Muscle of leg (tissue), 16 donors: ENCODE measurements at places on chromosomes 3 and 15. TPM values are rescaled to one million over a fixed set of nuclear protein-coding genes. Genes with fewer than 3 reads are reported as not detected.
A peak's percentile ranks its signal among the peaks of the same experiment; 100 is the strongest.

TM4SF18 gene
- 15.6 TPM for total RNA-seq

TOP2B gene
- total RNA-seq = 115 TPM

PRICKLE2 gene
- 14.6 TPM for total RNA-seq

STRA6 gene
- 0.40 TPM for total RNA-seq

- H3K27me3 ChIP-seq = no peaks in the 10 kb centered on the region
- H3K36me3 ChIP-seq = no peaks in the 10 kb centered on the region
- H3K4me1 ChIP-seq = no peaks in the 10 kb centered on the region
- H3K4me3 ChIP-seq = no peak overlapping the region
Measured at GRCh38 chr3:43539321-43539720, 82.5 kb downstream of the ANO10 start.

GRCh38 chr15:33119273-33119672 lies 75.2 kb downstream of the FMN1 start:
- peaks cover 4% of the 10 kb centered on the region for H3K4me1 ChIP-seq
- H3K27me3 ChIP-seq = no peaks in the 10 kb centered on the region
- DNase-seq = no peak
- no peaks in the 10 kb centered on the region for H3K36me3 ChIP-seq
- no peak overlapping the region for H3K27ac ChIP-seq

- H3K27me3 ChIP-seq = peaks cover 3% of the 10 kb centered on the region
- peaks cover 4% of the 10 kb centered on the region for H3K4me1 ChIP-seq
- no peak for DNase-seq
- H3K27ac ChIP-seq = no peak overlapping the region
- H3K4me3 ChIP-seq = no peak overlapping the region
- H3K36me3 ChIP-seq = no peaks in the 10 kb centered on the region
Measured at GRCh38 chr15:93180128-93180527, 91.1 kb upstream of the RGMA start.

DNA sequence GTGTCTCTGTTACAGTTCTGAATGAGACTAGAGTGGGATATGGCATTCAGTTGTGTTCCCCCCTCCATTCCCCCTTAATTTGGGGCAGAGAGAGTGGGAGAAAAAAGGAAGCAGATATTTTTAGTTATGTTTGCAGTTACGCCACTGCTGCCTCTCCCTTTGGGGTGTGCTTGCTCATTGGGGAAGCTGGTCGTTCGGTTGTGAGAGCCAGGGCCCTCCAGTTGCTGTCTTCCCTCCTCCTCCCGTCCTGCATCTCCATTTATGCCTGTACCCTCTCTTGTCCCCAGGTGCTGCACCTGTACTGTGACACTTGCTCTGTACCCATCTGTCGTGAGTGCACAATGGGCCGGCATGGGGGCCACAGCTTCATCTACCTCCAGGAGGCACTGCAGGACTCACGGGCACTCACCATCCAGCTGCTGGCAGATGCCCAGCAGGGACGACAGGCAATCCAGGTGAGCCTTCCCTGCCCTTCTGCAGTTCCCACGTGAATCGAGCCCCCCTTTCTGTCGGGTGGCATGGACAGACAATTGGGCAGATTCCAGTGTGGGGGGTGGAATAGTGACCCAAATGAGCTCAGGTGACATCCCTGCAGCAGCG lies 55.8 kb downstream of the TRIM71 start:
- H3K27me3 ChIP-seq = no peaks in the 10 kb centered on the region
- H3K4me3 ChIP-seq = no peak overlapping the region
- H3K4me1 ChIP-seq = no peaks in the 10 kb centered on the region
- H3K36me3 ChIP-seq = no peaks in the 10 kb centered on the region
- DNase-seq = no peak

- H3K27me3 ChIP-seq = no peaks in the 10 kb centered on the region
- no peak overlapping the region for H3K4me3 ChIP-seq
- no peak for DNase-seq
- H3K4me1 ChIP-seq = peaks cover 17% of the 10 kb centered on the region
- no peaks in the 10 kb centered on the region for H3K36me3 ChIP-seq
Measured at GRCh38 chr3:64867224-64867623, 179.4 kb upstream of the ADAMTS9 start.

GRCh38 chr15:95684693-95685115 lies 645.8 kb upstream of the NR2F2 start:
- H3K27ac ChIP-seq = no peak overlapping the region
- H3K36me3 ChIP-seq = no peaks in the 10 kb centered on the region
- DNase-seq = no peak
- no peak overlapping the region for H3K4me3 ChIP-seq

- H3K27ac ChIP-seq = peak overlapping the region; percentile 92
- peaks cover 60% of the 10 kb centered on the region for H3K4me1 ChIP-seq
- no peaks in the 10 kb centered on the region for H3K27me3 ChIP-seq
- peak overlapping the region; percentile 46 for H3K4me3 ChIP-seq
Measured at GRCh38 chr3:39189959-39190269, 2.5 kb downstream of the XIRP1 start.

GRCh38 chr3:45664578-45664977 lies 24.6 kb upstream of the SACM1L start:
- peak overlapping the region; percentile 44 for H3K27ac ChIP-seq
- peaks cover 38% of the 10 kb centered on the region for H3K4me1 ChIP-seq
- no peak overlapping the region for H3K4me3 ChIP-seq
- no peak for DNase-seq
- H3K27me3 ChIP-seq = no peaks in the 10 kb centered on the region

DNA sequence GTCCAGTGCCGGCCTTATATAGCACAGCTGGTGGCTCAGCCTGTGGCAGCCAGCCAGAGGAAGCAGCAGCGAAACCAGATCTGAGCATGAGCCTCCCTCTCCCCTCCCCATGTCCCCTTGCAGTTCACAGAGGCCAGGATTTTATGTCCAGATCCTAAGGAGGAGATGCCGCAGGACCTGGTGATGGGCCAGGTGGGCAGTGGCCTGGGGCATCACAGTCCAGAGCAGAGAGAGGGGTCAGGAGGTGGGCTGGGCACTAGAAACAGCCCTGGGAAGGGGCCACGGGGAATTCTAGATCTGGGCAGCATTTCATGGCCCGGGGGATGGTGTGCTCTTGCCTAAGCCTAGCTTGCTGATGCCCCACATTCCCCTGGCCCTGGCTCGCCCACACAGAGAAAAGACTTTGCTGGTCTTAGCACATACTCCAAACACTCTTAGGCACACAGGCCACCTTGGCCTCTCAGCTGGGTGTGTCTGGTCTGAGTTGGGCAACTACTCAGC lies 259 bp upstream of the CILP start:
- peak overlapping the region; percentile 65 for H3K27ac ChIP-seq
- no peaks in the 10 kb centered on the region for H3K36me3 ChIP-seq
- H3K4me3 ChIP-seq = no peak overlapping the region

DNA sequence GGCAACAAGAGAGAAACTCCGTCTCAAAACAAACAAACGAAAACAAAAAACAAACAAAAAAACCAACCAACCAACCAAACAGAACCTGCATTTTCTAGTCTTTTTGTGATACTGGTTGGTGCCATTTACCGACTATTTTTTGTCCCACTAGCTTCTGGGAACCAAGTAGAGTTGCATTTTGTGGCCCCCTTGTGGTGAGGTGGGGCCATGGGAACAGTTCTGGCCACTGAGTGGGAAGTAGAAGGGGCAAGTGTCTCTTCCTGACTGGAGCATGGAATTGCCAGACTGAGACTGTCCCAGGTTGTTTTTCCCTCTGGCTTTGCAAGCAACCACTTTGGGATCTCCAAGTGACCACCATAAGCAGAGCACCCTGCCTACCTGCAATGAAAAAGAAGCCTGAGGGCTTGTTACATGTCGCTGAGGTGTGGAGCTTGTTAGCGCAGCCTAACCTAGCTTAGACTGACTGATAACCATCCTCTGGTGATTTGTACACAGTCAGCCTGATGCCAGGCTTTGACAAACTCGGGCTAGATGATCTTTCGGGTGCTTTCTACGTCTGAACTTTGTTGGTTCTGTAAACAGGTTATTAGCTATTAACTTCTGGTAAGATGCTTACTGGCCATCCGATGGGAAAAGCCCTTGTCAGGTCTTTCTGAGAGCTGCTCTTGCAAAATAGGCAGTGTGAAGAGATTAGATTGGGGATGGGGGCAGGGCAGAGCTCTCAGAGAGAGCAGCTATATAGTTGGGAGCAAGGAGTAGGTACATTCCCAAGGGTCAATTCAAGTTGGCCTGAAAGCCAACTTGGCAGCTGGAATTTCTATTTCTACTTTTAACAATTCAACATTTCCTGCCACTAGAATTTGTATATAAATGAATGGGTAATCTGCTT lies 172.2 kb downstream of the SSR3 start:
- no peak overlapping the region for H3K4me3 ChIP-seq
- peak overlapping the region; percentile 29 for H3K27ac ChIP-seq
- no peak for DNase-seq
- H3K36me3 ChIP-seq = no peaks in the 10 kb centered on the region
- peaks cover 4% of the 10 kb centered on the region for H3K4me1 ChIP-seq

DNA sequence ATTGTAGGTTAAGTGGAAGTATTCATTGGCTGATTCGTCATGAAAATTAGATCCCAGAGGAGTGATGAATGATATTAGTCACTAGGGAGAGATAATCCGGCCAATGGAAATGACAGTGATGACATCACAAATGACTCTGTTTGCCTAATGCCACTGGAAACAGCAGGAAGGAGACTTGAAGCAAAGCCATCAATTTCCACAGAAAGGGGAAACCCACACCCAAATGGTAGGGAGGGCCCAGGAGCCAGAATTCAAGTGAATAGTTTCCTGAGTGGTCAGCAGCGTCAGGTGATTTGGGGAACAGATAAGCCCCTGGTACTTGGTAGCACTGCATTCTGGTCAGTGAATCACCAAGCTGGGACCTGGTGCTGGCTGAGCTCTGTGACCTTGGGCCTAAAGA lies 3.3 kb upstream of the ADAMTS9 start:
- H3K4me3 ChIP-seq = no peak overlapping the region
- H3K27me3 ChIP-seq = no peaks in the 10 kb centered on the region
- peaks cover 8% of the 10 kb centered on the region for H3K4me1 ChIP-seq
- no peak overlapping the region for H3K27ac ChIP-seq
- DNase-seq = no peak
- peaks cover 3% of the 10 kb centered on the region for H3K36me3 ChIP-seq

DNA sequence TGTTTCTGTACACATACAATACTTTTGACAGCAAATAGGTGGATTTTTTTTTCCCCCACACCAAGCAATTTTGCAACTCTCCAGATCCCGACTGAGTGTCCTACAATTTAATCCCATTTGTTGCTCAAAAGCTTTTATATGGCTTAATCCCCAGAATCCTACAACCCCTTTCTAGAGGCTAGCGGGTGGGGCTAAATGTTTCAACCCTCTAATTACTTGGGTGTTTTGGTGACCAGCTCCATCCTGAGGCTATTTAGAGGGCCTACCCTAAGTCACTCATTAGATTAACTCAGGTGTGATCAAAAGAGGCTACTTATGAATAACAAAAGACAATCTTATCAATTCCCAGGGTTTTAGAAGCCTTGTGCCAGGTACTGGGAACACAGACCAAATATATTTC lies 21.0 kb upstream of the FBXL2 start:
- no peak overlapping the region for H3K4me3 ChIP-seq
- H3K27ac ChIP-seq = no peak overlapping the region
- no peak for DNase-seq

- no peaks in the 10 kb centered on the region for H3K36me3 ChIP-seq
- no peak overlapping the region for H3K4me3 ChIP-seq
- no peak overlapping the region for H3K27ac ChIP-seq
- no peak for DNase-seq
Measured at GRCh38 chr15:83570756-83571155, 83.2 kb upstream of the ADAMTSL3 start.

GRCh38 chr3:10912786-10913185 lies 79.8 kb upstream of the SLC6A1 start:
- no peaks in the 10 kb centered on the region for H3K4me1 ChIP-seq
- no peak for DNase-seq
- H3K4me3 ChIP-seq = no peak overlapping the region
- H3K27me3 ChIP-seq = peaks cover 13% of the 10 kb centered on the region

- no peak overlapping the region for H3K4me3 ChIP-seq
- no peak overlapping the region for H3K27ac ChIP-seq
Measured at GRCh38 chr3:104596551-104596950, 770.2 kb upstream of the ALCAM start.

GRCh38 chr3:76646921-76647562 lies 392.9 kb upstream of the ROBO2 start:
- no peaks in the 10 kb centered on the region for H3K27me3 ChIP-seq
- no peaks in the 10 kb centered on the region for H3K36me3 ChIP-seq
- no peak for DNase-seq
- no peak overlapping the region for H3K27ac ChIP-seq
- no peaks in the 10 kb centered on the region for H3K4me1 ChIP-seq
- no peak overlapping the region for H3K4me3 ChIP-seq

DNA sequence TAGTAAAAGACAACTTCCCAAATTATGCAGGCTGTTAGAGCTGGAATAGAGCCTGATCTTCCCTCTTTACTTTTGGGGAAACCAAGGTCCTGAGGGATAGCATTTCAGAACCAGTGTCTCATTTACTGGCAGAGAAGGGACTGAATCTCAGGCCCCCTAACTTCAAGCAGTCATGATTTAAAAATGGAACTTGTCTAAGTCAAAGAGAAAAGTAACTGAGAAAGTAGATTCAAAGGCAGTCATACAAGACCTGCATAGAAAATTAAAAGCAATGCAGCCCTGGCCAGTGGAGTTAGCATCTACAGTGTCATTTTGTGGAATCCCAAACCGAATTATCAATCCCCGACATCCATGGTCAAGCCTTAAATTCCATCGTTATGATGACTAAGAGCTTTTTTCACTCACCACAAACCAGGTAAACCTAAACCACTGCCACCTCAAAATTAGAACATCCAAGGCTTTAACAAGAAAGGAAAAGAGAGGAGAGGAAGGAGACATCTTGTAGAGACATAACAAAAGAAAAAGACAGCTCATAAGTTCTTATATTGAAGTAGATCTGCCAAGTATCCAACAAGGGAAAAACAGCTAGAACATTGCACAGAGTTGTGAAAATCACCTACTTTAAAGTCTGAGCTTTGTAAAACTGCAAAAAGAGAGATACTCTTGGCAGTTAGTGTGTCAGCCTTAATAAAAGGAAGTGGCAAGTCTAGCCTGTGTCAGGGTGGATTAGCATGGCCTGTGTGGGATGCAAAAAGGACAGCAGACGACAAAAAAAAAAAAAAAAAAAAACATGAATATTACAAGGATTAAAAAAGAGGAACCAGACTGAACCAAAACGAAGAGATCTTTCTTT lies 54.1 kb upstream of the CCR2 start:
- H3K36me3 ChIP-seq = no peaks in the 10 kb centered on the region
- DNase-seq = peak; percentile 32
- H3K27ac ChIP-seq = no peak overlapping the region
- H3K4me1 ChIP-seq = no peaks in the 10 kb centered on the region

- H3K4me3 ChIP-seq = no peak overlapping the region
- DNase-seq = no peak
- peaks cover 2% of the 10 kb centered on the region for H3K36me3 ChIP-seq
- no peaks in the 10 kb centered on the region for H3K4me1 ChIP-seq
- H3K27ac ChIP-seq = no peak overlapping the region
- no peaks in the 10 kb centered on the region for H3K27me3 ChIP-seq
Measured at GRCh38 chr15:70717237-70717793, 46.0 kb downstream of the UACA start.

DNA sequence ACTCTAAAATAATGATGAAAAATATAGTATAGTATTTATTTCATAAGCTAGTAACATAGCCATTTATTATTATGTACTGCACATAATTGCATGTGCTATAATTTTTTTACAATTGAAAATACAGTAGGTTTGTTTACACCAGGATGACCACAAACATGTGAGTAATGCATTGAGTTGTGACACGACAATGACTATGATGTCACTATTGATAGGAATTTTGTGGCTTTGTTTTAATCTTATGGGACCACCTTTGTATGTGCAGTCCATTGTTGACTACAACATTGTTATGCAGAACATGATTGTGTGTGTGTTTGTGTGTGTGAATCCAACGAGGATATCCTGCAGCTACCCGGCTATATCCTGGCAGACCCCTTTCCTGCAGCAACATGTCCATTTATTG lies 372.2 kb upstream of the MCTP2 start:
- H3K4me1 ChIP-seq = peaks cover 3% of the 10 kb centered on the region
- H3K27ac ChIP-seq = no peak overlapping the region
- no peak overlapping the region for H3K4me3 ChIP-seq
- no peaks in the 10 kb centered on the region for H3K36me3 ChIP-seq
- no peaks in the 10 kb centered on the region for H3K27me3 ChIP-seq
